ENCODE measurements at places on chromosomes 6 and 20.
A peak's percentile ranks its signal among the peaks of the same experiment; 100 is the strongest.

- DNase-seq: peak; percentile 55
Measured at GRCh38 chr20:9119776-9120175, 50.9 kb downstream of the PLCB4 start.

DNA sequence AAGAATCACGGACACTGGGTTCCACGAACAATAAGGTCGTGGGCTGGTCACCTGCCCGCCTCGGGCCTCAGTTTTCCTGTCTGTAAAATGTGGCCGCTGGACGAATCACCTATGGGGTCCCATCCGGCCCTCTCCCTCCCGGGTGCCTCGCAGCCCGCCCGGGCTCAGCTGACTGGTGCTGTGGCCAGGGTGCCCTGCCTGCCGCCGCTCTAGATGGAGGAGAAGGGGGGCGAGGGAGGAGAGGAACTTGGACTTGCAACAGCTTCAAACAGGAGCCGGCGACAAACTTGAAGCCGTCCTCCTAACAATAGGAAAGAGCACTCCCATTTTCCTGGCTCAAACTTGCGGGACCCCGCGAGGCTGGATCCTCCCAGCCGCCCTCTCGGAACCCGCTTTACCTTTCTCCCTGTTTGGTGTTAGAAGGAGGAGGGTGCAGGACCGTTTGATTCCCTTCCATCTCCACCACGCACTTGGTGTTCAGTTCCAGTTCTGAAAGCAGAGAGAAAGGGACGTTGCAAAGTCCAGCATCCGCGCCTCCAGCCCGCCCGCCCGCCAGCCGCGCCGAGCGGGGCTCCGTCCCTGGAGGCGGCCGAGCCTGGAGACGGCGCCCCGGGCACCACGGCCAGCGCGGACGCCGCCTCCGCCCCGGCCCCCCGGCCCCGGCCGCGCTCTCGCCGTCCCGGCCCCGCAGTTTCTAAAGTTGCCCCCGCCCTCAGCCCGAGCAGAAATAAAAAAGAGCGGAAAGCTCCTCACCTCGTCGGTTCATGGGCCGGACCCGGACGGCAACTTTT is 584 bp downstream of the KIF13A start:
- no peak for DNase-seq

DNA sequence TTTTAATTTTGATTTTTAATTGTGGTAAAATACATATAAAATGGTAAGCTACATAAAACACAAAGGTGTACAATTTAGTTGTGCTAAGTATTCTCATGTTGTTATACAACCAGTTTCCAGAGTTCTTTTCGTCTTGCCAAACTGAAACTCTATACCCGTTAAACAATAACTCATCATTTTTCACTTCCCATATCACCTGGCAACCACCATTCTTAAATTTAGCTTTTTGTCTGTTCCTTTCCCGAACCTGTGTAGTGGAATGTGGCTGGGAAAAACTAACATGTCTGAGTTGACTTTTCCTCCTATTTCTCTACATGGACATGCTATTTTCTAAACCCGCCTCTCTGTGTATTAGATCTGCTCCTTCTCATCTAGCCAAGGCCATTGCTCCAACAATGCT is 27.6 kb downstream of the RPRD1B start:
- DNase-seq: no peak

DNA sequence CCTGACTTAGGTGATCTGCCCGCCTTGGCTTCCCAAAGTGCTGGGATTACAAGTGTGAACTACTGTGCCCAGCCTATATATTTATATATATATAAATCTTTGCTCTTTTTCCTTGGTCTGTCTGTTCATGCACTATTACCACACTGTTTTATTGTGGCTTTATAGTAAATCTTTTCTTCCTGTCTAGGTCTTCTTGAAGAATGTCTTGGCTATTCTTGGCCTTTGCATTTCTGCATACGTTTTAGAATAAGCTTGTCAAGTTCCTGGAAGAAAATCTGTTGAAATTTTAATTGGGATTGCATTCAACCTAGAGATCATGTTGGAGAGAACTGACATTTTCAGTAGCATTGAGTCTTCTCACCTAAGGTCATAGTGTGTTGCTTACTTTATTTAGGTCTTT is 37.1 kb downstream of the MYO6 start:
- no peak for DNase-seq

GRCh38 chr20:58818586-58819285 is 32.0 kb downstream of the GNAS-AS1 start:
- DNase-seq: no peak

All from retinal pigment epithelial cell (primary cell).